ENCODE measurements at places on chromosomes 7 and 10. TPM values are rescaled to one million over a fixed set of nuclear protein-coding genes. Genes with fewer than 3 reads are reported as not detected.

MET gene
- total RNA-seq: 92.4 TPM

DNA sequence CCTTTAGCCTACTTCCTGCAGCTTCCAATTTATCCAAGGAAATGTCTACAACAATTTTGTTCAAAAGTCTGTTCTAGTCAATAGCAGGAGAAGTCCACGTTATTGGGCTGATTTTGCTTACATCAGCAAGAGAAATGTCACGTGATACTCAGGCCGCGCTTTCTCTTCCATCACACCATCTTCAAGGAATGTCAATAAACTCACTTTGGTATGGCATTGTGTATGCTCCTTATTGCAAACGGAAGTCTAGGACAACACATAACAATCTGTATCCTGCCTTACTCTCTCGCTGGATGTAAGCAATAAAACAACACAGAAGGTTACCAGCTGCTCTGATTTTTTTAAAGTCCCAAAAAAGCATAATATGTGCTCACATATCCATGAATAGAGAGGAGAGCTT is 17.1 kb upstream of the STK17A start:
- no peak for DNase-seq

GRCh38 chr10:78648256-78648860 is 420.4 kb upstream of the ZMIZ1 start:
- no peak for DNase-seq

GRCh38 chr7:47782022-47782421 is 166.2 kb downstream of the PKD1L1 start:
- no peak for DNase-seq
